ENCODE measurements at places on chromosomes 3 and 15.

- DNase-seq, result no peak
These were observed 48.3 kb downstream of the ASB7 start for GRCh38 chr15:100650685-100651084.

DNA sequence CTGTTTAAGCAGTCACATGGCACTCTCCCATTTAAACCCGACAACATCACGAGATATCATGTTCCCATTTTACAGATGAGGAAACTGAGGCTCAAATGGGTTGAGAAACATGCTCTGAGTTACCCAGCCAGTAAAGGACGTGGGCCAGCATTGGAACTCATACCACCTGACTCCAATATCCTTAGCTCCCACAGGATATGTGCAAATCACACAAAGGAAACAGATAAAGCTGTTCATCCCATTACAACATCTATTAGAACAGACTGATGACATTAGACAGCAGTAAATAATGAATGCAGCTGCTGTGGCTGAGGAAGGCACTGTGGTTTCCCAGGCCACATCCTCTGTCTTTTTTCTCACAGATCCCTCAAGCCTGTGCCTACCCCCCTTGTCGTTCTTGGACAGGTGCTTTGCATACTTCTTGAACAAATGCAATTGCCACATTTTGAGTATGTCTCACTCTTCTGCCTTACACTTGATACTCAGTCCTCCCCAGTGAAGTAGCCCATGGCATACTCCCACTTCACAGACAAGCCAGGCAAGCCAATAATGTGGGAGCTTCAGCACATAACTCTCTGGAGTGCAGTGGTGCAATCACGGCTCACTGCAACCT lies 17.7 kb downstream of the FRMD4B start:
- no peak for DNase-seq

GRCh38 chr3:127870156-127870555 lies 44.9 kb upstream of the KBTBD12 start:
- DNase-seq, result no peak

DNA sequence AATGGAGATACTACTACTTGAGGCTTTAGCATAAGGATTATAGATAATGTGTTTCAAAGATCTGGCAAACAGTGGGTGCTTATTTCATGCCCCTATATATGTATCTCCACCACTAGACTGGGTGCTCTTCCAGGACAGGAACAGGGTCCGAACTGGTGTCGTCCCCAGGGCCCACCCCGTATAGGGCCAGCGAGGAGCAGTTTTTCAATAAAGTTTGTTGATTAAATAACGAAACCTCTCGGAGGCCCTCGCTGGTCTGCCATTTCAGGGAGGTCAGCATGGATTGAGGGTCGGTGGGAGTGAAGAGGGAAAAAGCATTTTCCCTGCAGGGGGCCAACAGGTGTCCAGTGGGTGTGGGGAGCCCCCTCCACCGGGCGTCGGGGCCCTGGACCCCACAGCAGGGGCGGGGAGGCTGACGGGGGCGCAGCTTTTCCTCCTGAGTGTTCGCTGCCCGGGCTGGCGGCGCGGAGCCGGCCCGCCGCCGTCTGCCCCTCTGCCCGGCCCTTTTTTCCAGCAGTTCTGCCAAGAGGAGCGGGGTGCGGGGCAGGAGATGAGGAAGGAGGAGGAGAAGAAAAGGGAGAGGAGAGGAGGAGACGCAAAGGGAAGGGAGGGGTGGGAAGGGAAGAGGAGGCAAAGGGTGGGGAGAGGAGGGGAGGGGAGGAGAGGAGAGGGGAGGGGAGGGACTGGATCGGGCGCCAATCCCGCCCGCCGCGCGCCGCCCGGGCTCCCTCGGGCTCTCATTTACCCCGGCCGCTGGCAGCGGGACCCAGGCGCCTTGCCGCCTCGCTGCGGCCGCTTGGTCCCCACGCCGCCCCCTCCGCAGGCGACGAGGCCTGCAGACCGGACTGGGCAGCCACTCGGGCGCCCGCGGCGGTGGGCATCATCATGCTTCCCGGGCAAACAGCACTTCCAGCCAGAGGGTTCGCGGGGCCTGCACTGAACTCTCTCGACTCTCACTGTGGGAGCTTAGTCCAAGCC lies 66.3 kb downstream of the ISG20 start:
- DNase-seq, result peak; percentile 34

- no peak for DNase-seq
These were observed 7.6 kb downstream of the LRRN1 start for GRCh38 chr3:3806856-3807255.

DNA sequence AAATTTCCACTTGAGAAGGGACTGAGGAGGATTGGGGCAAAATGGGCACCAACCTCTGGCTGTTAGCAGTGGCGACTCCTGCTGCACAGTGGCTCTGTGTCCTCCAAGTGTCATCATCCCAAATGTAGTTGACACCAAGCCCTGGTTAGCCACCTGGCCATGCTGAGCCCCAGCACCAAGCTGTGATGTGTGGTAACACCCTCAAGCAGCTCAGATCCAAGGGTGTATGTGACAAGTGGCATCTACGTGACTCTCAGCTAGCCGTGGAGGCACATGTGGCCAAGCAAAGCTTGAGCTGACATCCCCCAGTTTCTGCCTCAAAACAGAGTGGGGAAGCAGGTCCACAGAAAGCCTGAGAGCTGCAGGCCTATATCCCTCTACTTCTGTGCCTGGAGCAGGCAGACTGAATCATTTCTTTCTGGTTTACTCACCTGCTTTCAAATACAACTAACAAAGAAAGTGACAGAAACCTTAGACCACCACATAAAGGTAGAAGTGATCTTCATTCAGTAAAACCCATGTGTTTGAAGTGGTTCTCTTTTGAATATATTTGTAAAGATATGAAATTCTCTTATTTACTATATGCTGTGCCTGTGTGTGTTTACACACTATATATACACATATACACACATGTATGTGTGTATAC lies 40.0 kb downstream of the FOXP1 start:
- DNase-seq, result no peak

DNA sequence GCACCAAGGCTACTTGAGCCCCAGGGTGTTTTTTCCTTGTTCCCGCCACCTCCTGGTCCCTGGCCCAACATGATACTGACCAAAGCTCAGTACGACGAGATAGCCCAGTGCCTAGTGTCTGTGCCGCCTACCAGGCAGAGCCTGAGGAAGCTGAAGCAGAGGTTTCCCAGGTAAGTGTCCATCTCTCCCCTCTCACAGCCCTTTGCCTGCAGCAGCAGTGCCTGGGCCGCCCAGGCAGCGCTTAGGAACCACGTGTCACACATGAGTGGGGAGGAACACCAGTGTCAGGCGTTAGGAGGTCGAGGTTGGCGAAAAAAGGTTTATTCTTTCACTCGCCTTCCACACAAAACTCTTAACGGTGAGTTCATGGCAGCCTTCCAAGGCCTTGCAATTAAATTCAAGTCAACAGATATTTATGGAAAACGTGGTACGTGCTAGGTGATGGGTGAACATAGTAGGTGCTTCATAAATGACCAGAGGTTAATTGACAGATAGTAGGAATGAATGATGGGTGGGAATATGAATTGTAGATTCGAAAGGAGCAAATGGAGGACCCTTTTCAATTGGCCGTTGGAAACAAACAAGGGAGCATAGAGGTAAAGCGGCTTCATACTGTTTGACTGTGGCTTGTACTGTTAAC lies 486 bp downstream of the CDIN1 start:
- peak; percentile 64 for DNase-seq
